Endothelial cell of umbilical vein (primary cell): ENCODE measurements at places on chromosomes 11 and 22. TPM values are rescaled to one million over a fixed set of nuclear protein-coding genes. Genes with fewer than 3 reads are reported as not detected.
A peak's percentile ranks its signal among the peaks of the same experiment; 100 is the strongest.

- DNase-seq: no peak
These were observed 38.8 kb downstream of the PGR start for GRCh38 chr11:101090679-101091270.

- no peak for DNase-seq
These were observed 101.0 kb downstream of the ARL14EP start for GRCh38 chr11:30423886-30424285.

DNA sequence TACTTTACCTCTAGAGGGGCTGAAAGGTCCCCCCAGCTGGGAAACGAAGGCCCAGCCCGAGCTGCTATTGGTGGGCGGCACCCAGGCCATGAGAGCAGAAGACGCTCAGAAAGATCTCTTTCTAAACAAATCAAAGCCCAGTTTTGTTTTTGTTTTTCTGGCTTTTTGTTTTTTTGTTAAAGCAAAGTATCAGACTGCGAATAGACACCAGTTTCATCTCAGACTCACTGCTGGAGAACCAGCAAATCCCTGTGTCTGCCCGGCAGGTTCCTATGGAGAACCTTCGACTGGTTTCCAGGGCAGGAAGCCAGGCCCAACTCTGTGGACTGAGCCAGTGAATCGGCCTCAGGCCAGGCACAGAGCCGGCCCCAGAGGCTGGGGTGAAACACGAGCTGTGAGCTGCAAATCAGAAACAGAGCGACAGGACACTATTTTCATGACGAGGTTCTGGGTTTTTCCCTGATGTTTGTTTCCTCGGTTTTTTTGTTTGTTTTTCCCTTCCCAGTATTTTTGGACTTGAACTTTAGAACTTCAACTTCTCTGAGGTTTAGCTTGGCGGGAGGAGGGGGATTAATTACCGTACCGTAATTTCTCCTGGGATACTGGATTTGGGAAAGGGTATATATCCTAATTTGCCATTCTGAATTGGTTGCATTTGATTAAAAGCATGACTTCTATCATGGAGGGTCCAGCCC is 16.0 kb upstream of the B4GALNT4 start:
- peak; percentile 49 for DNase-seq

GRCh38 chr11:19903620-19904069 is 191.0 kb downstream of the NAV2 start:
- peak; percentile 74 for DNase-seq

GRCh38 chr11:47393163-47394049 is 15.0 kb upstream of the SLC39A13 start:
- DNase-seq: peak; percentile 51

DNA sequence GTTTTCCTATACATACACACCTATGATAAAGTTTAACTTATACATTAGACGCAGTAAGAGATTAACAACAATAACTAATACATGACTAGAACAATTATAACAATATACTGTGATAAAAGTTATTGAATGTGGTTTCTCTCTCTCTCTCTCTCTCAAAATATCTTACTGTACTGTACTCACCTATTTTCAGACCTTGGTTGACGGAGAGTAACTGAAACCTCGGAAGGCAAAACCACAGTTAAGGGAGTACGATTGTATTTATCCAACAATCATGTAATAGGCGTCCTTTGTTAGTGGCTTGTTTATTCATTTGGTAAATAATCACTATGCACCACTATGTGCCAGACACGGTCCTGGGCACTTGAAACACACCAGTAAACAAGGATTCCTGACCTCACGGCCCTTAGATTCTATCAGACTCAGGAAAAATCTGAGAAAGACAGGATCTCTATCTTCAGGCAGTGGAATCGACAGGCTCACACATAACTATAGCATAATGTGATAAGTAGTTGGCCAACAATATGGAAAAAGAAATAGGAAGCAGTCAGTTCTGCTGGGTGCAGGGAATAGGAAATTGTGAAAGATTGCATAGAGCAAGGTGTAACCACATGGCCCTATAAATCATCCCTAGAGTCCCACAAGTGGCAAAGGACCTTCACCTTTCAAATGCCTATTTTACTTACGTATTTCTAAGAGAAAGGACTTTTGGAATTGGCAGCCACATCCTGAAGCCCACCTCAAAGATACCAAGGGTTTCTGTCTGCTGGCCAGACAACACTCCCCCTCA is 12.0 kb downstream of the ETS1 start:
- DNase-seq: no peak

- DNase-seq: peak; percentile 82
These were observed 189.3 kb upstream of the MTMR2 start for GRCh38 chr11:96113193-96113681.

- DNase-seq: no peak
These were observed 73.1 kb downstream of the CDKN1C start for GRCh38 chr11:2812371-2812991.

DNA sequence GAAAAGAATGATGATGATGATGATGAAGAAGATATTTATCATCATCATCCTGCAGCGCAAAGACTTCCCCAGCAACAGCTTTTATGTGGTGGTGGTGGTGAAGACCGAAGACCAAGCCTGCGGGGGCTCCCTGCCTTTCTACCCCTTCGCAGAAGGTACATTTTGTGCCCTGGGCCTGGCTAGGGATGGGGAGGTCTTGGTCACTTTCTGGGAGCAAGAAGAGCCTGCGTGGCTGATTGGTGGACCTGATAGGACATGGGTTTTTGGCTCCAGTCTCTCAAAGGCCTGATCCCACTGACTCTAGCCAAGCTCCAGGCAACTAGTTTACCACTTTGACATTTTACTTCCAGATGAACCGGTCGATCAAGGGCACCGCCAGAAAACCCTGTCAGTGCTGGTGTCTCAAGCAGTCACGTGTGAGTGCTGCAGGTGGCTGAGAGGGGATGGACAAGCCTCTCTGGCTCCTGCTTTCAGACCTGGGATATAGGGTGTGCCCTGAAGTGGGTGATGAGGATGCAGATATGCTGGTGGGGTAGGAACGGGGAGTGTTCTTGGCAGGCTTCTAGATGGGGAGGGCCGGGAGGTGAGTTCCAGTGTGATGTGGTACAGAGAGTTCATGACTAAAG is 5.3 kb downstream of the SIDT2 start:
- no peak for DNase-seq

DNA sequence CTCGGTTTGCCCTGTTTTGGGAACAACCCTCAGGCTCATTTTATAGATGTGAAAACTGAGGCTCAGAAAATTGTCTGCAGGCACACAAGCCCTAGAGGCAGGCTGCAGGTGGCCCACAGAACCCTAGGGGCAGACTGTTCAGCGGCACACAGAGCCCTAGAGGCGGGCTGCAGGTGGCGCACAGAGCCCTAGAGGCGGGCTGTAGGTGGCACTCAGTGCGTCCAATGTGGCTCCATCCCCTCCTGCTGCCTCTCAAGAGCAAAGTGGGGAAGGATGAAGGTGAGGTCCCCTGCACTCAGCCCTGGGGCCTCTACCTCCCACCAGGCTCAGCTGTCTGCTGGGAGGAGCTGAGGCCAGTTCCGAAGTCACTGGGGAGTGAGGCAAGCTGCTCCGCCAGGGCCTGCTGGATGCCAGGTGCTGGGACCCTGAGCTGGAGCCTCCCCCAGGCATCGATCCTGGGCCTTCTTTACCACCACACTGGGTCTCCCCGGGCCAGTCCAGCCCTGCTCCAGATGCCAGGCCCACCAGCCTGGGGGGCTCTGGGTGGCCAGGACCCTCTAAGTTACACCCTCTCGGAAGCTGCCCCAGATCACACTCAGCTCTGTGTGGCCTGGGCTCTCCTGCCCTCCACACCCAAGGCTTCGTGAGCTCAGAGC is 2.3 kb downstream of the ACY3 start:
- no peak for DNase-seq

- peak; percentile 60 for DNase-seq
These were observed 117.4 kb downstream of the KIAA1671 start for GRCh38 chr22:25069758-25070481.

- no peak for DNase-seq
These were observed 25.2 kb upstream of the PTPRJ start for GRCh38 chr11:47955061-47955755.

DNA sequence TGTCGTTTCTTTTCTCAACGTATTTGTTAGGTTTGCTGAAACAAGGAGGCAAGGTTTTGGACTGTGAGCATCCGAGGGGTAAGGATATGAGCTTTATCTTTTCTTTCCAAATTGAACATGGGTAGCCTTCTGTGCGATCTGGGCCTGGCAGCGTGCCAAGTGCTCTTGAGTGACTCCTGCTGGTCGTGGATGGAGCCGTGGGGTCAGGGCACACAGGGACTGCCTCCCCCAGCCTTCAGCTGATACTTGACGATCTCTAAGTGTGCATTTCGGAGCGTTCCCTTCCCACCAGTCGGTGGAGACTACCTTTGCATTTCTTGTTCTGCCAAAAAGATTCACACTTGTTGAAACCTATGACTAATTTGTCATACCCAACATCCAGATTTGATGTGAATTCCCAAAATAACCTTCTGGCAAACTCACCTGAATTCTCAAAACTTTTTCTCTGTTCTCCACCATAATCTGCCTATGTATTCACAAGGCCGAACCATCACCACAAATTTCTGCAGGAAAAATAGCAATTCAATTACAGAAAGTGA is 40.1 kb upstream of the CLMP start:
- peak; percentile 41 for DNase-seq

- DNase-seq: peak; percentile 32
These were observed 62.4 kb upstream of the BMAL1 start for GRCh38 chr11:13215149-13215548.

DNA sequence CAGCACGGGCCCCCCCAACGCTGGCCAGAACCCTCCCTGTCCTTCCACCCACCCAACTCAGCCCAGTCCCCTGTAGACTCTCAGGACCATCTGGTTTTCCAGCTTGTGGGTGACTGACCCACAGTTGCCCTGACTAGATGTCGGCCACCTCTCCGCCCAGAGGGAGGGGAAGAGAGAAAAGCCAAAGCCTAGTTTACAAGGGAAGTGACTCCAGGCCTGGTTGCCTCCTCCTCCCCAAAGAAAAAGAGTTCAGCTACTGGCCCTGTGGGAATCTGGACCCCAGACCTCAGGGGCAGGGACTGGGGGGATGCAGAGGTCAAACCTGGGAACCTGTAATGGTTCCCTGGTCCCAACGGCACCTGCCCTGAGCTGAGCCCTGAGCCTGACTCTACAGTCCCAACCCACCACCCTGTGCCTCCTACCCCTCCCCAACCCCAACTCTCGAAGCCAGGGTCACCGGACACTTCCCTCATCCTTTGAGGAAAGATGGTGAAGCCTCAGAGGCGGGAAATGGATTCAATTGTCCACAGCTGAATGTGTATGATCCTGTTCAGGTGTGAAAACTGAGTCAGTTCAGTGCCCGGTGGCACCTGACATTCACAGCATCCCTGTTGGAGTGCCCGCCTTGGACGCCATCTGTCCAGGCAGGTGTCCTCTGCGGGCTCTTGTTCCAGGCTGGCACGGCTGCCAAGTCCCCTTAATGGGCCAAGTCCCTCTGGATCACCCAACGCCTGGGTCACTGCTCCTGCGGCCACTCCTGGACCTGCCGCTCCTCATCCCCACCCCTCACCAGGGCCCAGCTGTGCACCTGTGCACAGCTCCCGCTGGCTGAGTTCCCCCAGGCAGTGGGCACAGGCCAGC is 21.0 kb upstream of the WNT7B start:
- DNase-seq: no peak

OPCML gene
- total RNA-seq: not detected in 2 replicates

ROBO4 gene
- 464 and 474 TPM in 2 replicates for total RNA-seq

RASSF10 gene
- total RNA-seq: not detected in 2 replicates

OOSP4A gene
- total RNA-seq: not detected in 2 replicates

FOLR1 gene
- not detected in 2 replicates for total RNA-seq

CSNK2A3 gene
- total RNA-seq: not detected in 2 replicates

ACRV1 gene
- total RNA-seq: not detected in 2 replicates
